ENCODE measurements at places on chromosomes 1 and 21. TPM values are rescaled to one million over a fixed set of nuclear protein-coding genes. Genes with fewer than 3 reads are reported as not detected.

Gene NPHS2
- total RNA-seq: not detected

DNA sequence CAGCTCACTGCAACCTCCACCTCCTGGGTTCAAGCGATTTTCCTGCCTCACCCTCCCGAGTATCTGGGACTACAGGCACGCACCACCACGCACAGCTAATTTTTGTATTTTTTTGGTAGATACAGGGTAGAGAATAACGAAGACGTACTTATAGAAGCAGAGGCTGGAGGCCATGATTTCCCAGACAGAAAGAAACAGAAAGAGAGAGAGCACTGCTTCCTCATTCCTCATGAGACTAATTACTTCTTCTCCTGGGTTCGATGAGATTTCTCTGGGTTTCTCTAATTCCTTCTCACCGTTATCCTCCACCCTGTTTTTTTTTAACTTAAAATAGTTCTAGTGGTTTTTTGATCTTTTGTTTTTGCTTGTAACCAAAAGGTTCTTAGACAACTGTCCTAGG lies 23.4 kb upstream of the PTP4A2 start:
- no peak for DNase-seq
- H3K27ac ChIP-seq: no peak overlapping the region
- peaks cover 2% of the 10 kb centered on the region for H3K4me1 ChIP-seq
- no peaks in the 10 kb centered on the region for H3K27me3 ChIP-seq

DNA sequence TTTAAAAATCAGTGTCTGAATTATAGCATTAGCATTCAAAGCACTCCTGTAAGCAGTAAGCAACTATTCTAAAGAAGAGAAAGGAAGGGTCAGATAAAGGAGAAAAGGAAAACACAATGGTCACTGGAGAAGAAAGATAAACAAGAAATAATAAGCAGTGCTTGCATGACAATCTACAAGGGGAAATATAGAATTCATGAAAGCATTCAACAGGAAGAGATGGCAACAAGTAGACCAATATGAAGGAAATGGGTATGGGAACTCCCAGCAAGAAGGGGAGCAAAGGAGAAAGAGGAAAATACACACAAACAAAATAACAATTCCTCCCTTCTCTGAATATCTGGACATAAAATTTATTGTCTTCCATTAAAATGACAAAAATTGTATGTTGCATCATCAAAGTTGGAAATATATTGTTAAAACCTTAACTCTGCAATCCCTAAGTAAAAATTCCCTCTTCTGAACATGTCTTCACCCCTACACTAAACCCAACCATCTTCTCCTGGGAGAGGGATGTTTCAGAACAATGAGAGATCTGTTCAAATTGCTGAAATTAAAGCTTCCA lies 206.3 kb upstream of the SAMSN1 start:
- no peaks in the 10 kb centered on the region for H3K36me3 ChIP-seq
- no peaks in the 10 kb centered on the region for H3K4me1 ChIP-seq
- no peak for DNase-seq

DNA sequence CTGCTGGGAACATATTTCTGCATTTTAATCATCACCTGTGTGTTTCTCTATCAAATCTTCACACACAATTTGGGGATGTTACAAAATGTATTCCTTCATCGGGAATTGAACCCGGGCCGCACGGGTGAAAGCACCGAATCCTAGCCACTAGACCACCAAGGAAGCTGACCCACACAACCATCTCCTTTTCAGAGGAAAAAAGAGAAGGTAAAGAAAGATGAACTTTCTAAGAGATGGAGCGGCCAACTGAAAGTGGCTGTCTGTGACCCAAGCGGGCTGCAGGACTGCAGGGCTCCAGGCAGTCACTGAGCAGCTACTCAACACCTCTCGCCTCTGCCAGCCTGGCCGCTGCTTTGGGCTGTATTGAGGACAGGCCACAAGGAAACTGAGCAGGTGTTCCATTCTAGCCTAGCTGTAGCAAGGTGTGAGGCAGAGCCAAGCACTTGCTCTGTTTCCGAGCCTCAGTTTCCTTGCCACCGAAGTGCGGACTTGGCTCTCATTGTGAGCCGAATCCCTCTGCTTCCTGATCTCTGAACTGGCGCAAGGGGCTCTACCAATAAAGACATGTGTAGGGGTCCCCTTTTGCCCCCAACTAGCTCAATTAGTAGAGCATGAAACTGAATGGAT lies 156.9 kb upstream of the NBPF11 start:
- DNase-seq: no peak
- H3K4me3 ChIP-seq: no peak overlapping the region
- no peaks in the 10 kb centered on the region for H3K36me3 ChIP-seq

DNA sequence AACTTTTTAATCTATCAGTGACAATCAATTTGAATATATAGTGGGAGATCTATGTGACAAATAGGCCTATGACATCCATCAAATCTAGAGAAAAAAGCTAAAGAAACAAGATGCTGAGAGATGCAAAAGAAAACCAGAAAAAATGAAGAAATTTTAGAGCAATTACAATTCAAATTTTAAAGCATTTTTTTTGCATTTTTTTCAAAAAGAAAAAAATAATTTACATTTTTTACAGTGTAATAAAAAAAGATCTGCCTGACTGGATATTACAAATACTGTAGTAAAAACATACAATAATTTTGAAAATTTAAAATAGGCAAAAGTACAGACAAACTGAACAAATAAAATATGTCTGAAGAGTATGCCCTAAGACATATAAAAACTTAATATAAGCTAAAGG lies 14.4 kb downstream of the CD34 start:
- DNase-seq: no peak
- no peak overlapping the region for H3K4me3 ChIP-seq
- H3K4me1 ChIP-seq: peaks cover 2% of the 10 kb centered on the region
- no peak overlapping the region for H3K27ac ChIP-seq
- no peaks in the 10 kb centered on the region for H3K36me3 ChIP-seq

Gene HSPB7
- 191 TPM for total RNA-seq

DNA sequence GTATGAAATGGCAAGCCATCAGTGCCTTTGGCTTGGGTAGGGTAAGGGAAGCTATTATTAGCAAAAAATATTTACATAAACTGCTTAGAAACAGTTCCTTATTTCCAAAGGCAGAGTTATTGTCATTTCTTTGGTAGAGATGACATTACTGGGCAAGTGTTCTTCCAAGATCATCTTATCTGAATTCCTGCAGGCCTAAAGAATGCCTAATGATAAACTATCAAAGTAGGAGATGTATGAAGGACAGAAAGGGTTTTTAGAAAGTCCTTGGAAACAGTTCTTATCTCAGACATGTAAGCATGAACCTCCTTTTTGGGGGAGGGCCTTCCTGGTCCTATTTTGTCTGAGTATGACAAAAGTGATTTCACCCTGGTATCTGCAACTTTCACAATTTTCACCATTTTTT lies 5.1 kb upstream of the FRRS1 start:
- DNase-seq: no peak
- peaks cover 27% of the 10 kb centered on the region for H3K4me1 ChIP-seq
- H3K27me3 ChIP-seq: no peaks in the 10 kb centered on the region
- H3K27ac ChIP-seq: no peak overlapping the region
- H3K36me3 ChIP-seq: no peaks in the 10 kb centered on the region
- no peak overlapping the region for H3K4me3 ChIP-seq

Gene NUCKS1
- 42.1 TPM for total RNA-seq

DNA sequence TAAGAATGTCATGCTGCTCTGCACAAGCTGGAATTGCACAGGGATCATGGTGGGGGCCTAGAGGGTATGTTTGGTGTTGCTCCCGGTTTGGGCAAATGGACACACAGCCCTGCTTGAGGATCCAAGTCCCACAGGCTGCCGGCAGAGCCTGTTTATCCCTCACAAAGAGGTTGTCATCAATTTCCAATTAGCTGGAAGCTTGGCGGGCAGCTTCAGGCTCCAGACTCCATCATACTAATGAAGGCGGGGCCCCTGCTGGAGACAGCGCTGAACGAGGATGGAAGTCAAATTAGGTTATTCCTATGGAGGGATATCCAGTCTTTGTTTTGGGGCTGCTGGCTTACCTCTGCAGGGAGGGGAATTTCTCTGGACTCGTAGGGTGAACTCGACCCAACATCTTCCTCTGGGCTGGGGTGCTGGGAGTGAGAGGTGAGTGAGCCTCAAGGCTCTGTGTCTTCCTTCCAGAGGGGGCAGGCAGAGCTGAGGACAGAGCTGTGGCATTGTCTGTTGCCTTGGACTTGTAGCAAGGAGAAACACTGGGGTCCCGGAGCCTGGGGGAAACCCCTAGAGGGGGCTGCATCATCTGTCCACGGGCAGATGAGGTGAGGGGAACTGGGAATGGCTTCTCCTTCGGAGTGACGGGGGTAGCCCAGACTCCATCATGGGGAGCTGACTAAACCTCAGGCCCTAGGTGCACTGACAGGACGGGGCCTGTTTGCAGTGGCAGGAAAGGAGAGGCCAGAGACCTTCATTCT lies 24.9 kb upstream of the PARP1 start:
- no peak overlapping the region for H3K4me3 ChIP-seq
- H3K27me3 ChIP-seq: no peaks in the 10 kb centered on the region
- no peaks in the 10 kb centered on the region for H3K4me1 ChIP-seq
- H3K36me3 ChIP-seq: no peaks in the 10 kb centered on the region
- no peak for DNase-seq

- H3K4me3 ChIP-seq: peak overlapping the region; percentile 9
- H3K4me1 ChIP-seq: peaks cover 21% of the 10 kb centered on the region
- peak overlapping the region; percentile 79 for H3K27ac ChIP-seq
- peaks cover 47% of the 10 kb centered on the region for H3K36me3 ChIP-seq
- H3K27me3 ChIP-seq: no peaks in the 10 kb centered on the region
Observed at GRCh38 chr1:160217481-160218051, 12.4 kb downstream of the PEA15 start.

GRCh38 chr1:56302878-56303277 lies 276.5 kb downstream of the PLPP3 start:
- no peak overlapping the region for H3K4me3 ChIP-seq
- no peak overlapping the region for H3K27ac ChIP-seq
- H3K4me1 ChIP-seq: no peaks in the 10 kb centered on the region
- no peaks in the 10 kb centered on the region for H3K27me3 ChIP-seq

DNA sequence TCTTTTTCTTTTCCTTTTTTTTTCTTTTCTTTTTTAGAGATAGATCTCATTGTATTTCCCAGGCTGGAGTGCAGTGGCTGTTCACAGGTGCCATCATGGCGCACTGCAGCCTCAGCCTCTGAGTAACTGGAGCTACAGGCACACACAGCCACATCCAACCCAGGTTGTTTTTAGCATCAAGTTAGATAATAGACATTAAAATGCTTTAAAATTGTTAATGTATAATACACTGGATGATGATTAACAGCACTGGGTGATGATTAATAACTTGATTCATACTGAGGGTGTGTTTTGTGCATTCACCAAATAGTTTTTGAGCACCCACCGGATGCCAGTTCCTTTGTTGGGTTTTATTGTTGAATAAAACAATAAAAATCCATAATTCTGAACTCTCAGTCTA lies 75.2 kb downstream of the BEND5 start:
- H3K27ac ChIP-seq: no peak overlapping the region
- H3K4me3 ChIP-seq: no peak overlapping the region
- DNase-seq: no peak
- H3K36me3 ChIP-seq: no peaks in the 10 kb centered on the region
- no peaks in the 10 kb centered on the region for H3K27me3 ChIP-seq

Gene PPCS
- total RNA-seq: 13.6 TPM

DNA sequence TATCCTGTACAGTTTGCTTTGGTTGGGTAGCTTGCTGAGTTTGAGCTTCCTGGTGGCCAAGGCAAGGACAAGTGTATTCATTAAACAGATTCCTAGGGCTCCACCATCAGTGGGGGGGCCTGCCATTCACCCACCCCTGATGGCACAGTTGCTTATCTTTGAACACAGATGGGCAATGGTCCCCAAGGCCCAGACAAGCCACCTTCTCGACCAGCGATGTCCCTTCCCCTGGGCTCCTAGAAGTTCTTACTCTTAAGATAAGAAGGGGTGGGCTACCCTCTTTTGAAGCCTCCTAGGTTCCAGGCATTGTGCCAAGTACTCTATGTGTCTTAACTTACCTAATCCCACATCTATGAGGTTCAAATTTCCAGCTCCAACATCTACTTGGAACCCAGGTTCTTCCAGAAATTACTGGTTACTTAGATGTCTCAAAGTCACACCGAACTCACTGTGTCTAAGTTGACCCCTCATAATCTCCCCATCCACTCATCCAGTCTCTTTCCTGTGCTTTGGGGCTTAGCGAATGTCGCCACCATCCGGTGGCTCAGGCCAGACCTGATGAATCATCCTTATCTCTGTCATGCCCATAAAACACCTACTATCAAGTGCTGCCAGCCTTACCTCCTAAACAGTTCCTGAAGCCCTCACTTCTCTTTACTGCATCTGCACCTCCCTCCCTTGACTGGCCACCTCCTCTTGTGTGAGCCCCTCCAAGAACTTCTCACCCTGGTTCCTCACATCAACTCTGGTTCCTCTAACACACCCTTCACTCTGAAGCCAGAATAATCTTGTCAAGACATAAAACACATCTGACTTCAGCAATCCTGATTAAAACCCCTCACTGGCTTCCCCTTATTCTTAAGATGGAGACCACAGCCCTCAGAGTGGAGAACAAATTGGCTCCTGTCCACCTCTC lies 50.1 kb downstream of the KLHDC7A start:
- DNase-seq: no peak
- H3K4me3 ChIP-seq: no peak overlapping the region
- H3K27me3 ChIP-seq: no peaks in the 10 kb centered on the region
- no peaks in the 10 kb centered on the region for H3K4me1 ChIP-seq
- H3K36me3 ChIP-seq: no peaks in the 10 kb centered on the region

Gene OBSCN
- total RNA-seq: 28.6 TPM

DNA sequence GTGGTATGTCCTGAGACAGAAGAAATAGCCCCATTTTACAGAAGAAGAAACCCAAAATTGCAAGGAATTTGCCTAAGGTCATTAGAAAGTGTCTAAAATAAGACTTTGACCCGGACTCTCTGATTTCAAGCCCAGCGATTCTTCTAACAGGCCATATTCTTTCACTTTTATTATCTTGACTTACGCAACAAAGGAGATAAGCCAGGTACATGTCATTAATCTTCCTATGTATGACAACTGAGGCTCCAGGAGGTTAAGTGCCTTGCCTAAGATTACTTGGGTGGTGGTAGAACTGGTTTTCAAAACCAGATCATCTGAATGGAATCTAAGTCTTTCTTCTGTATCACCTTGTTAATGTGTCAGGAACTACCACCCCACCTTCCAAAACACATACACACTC lies 124.3 kb downstream of the PBX1 start:
- peaks cover 6% of the 10 kb centered on the region for H3K36me3 ChIP-seq
- no peak overlapping the region for H3K4me3 ChIP-seq
- H3K27ac ChIP-seq: no peak overlapping the region
- H3K27me3 ChIP-seq: no peaks in the 10 kb centered on the region
- H3K4me1 ChIP-seq: peaks cover 2% of the 10 kb centered on the region

DNA sequence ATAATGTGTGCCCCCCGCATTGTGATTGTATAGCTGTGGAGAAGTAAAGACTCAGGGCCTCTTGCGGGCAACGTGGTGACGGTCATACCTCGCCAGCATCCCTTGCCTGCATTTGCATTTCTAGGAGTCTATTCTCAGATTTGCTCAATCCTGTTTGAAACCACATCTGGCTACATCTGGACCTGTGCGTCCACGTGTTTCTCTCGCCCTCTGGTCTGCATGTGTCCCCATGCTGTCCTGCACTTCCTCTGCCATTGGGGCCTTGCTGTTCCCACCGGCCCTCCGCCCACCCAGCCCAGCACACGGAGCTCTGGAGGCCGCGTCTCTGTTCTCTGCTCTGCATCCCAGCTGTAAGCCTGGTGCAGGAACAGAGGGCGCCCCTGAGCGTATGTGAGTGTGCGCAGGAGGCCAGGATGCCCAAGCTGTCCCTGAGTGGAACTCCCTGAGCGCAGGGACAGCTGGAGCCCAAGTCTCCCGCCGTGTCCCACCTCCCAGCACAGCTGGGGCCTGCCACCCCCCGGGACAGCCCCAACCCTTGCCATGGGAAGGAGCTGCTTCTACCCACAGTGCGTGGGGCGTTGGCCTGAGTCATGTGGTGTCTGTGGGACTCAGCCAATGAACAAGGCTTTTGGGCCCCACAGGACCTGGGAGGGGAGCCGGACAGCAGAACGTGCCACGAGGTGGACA lies 1.6 kb downstream of the KRTAP10-2 start:
- no peak for DNase-seq
- no peaks in the 10 kb centered on the region for H3K36me3 ChIP-seq

Gene REN
- not detected for total RNA-seq

Data from ascending aorta (tissue), 2 donors.